Activated CD4-positive, alpha-beta T cell treated with anti-CD3 and anti-CD28 coated beads, Interleukin-2, Interleukin-4, amounts not matched to agents 100 ng/mL and 50 ng/mL, durations not matched to agents 16 hours and 8 hours (primary cell): ENCODE measurements at places on chromosomes 12 and 14.

GRCh38 chr14:52078095-52078531 lies 9.3 kb upstream of the NID2 start:
- no peak for DNase-seq

- DNase-seq: no peak
These were observed 227.7 kb downstream of the BCAT1 start for GRCh38 chr12:24721191-24721590.

GRCh38 chr12:53288322-53288721 lies 7.0 kb upstream of the PFDN5 start:
- no peak for DNase-seq

DNA sequence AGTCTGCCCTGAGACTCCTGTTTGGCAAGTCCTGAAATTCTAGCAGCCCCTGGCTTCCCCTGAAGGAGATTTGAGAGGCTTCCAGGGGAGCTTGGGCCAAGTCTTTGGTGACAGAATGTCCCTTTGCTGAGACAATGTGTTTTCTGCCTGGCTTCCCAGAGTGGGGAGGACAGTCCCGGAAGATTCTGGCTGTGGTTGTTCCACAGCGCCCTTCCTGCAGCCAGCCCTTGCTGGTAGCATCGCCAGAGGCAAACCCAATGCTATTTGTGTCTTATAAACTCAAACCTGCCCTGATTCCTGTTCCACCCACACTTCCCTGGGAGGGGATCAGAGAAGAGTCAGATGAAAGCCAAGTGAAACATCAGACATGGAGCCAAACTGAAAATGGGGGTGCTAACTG lies 56.4 kb upstream of the OAS1 start:
- DNase-seq: no peak

GRCh38 chr12:69994724-69995173 lies 169.7 kb downstream of the MYRFL start:
- DNase-seq: no peak

GRCh38 chr12:32031109-32031508 lies 71.9 kb downstream of the RESF1 start:
- DNase-seq: no peak

- no peak for DNase-seq
These were observed 243.7 kb downstream of the TMEM132D start for GRCh38 chr12:129659961-129660622.

DNA sequence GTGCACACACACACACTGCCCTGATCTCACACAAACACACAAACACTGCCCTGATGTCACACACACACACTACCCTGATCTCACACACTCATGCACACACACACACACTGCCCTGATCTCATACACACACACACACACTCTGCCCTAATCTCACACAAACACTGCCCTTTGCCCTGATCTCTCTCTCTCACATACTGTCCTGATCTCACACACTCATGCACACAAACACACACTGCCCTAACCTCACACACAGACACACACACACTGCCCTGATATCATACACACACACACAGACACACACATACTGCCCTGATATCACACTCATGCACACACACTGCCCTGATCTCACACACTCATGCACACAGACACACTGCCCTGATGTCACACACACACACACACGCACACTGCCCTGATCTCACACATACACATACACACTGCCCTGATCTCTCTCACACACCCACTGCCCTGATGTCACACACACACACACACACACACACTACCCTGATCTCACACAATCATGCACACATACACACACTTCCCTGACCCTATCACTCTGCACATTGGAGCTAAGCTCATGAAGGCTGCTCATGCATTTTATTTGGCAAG lies 97.6 kb upstream of the DIO3 start:
- DNase-seq: no peak

GRCh38 chr14:96917442-96917963 lies 120.3 kb downstream of the VRK1 start:
- no peak for DNase-seq

GRCh38 chr12:53825246-53826081 lies 73.7 kb upstream of the CISTR start:
- DNase-seq: no peak

DNA sequence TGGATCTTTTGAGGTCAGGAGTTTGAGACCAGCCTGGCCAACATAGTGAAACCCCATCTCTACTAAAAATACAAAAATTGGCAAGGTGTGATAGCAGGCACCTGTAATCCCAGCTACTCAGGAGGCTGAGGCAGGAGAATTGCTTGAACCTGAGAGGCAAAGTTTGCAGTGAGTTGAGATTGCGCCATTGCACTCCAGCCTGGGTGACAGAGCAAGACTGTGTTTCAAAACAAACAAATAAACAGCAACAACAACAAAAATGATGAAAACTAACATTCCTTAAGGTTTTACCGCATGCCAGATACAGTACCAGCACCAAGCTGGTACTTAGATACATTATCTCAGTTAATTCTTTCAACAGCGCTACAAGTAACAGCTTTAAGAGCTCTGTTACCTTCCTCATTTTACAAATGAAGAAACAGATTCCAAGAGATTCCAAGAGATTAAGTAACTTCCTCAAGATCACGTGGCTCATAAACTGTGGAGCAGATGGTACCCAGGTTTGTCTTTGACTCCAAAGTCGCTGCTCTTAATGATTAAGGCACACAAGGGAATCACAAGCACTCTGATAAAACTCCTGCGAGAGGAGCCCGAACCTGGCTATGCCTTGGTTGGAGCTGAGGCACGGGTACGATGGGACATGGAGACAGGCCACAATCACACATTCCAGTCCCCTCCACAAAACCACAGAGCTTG lies 17.7 kb upstream of the PLEK2 start:
- no peak for DNase-seq

DNA sequence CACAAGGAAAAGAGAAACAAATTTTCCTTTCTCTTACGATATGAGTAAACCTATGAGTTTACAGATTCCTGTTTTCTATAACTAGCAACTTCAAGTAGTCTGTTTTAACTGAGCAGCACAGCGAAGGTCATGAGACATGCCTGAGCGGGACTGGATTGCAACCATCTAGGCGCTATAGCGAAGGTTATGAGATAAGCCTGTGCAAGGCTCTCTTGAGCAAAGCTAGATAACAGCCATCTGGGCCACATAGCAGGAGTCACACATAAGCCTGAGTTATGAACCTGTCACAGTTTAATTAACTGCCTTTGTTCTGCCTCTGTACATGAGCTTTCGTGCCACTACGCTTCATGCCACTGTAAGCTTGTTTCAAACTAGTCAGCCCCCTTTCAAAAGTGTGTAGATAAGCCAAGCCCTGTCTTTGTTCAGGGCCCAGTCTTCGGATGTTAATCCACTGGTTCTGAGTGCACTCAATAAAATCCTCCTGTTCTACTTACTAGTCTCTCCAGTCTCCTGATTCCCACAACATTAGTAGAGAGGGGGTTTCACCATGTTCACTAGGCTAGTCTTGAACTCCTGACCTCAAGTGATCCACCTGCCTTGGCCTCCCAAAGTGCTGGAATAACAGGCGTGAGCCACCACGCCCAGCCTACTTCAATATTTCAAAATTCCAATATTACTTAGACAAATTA lies 47.1 kb downstream of the SEC23A start:
- no peak for DNase-seq

DNA sequence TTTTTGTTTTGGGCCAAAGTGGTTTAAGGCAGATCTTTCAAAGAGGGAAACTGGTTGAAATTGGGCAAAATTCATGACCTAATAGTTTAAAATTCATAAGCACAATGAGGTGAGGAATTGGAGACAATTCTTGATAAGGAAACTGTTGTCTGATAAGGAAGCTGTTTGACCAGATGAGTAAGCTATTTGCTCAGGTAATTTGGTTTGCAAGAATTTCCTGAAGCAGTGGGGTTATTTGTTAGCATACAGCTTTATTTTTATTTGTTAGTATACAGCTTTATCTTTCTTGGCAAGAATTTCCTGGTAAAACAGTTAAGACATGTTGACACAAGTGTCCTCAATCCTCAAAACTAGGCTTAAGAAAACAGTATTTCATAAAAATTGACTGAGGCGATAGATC lies 559.0 kb downstream of the GALC start:
- DNase-seq: no peak

GRCh38 chr14:97413966-97414717 lies 617.0 kb downstream of the VRK1 start:
- DNase-seq: no peak

DNA sequence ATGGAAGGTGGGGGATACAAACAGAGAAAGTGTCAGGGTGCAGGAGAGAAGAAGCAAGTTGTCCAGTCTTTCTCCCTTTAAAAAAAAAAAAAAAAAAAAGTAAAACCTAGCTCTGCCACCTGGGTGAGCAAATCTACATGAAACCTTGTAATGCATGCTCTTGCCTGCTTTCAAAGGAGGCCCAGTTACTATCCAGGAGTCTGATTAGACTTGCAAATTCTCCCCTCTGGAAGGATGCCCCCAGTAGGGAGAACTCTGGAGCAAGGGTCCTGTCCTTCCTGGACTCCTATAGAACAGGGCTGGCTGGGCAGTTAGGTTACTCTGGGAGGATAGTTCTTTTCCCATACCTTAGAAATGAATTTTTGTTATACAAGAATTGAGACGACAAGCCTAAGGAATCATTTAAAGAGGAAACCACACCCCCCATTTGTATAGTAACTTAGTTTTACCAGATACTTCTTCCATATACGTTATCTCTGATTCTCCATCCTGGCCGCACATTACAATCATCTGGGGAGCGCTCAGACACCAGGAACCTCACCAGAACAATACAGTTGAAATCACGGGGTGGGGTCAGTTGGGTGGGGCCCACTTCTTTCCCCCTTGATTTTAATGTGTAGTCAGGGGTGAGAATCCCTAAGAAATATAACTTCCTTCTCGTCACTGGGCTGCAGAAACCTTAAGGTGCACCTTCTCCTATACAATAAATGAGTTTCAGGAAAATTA lies 30.5 kb downstream of the RAB35 start:
- DNase-seq: no peak

DNA sequence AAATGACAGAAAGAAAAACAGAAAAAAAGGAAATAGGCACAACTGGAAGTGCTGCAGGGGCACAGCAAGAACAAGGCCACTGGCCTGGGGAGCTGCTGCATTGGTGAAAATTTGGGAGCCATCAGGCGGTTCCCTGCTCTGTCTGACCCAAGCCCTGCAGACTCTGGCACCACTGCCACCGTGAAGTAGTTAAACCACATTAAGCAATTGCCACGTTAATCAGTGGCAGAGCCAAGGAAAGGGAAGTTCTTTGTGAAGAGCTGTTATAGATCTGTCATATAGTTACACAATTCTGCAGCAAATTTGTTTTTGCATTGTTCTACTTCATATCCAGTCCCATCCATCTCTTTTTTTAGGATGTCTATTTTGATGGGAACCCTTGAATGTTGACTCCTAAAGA lies 915.3 kb downstream of the FSCB start:
- DNase-seq: no peak

DNA sequence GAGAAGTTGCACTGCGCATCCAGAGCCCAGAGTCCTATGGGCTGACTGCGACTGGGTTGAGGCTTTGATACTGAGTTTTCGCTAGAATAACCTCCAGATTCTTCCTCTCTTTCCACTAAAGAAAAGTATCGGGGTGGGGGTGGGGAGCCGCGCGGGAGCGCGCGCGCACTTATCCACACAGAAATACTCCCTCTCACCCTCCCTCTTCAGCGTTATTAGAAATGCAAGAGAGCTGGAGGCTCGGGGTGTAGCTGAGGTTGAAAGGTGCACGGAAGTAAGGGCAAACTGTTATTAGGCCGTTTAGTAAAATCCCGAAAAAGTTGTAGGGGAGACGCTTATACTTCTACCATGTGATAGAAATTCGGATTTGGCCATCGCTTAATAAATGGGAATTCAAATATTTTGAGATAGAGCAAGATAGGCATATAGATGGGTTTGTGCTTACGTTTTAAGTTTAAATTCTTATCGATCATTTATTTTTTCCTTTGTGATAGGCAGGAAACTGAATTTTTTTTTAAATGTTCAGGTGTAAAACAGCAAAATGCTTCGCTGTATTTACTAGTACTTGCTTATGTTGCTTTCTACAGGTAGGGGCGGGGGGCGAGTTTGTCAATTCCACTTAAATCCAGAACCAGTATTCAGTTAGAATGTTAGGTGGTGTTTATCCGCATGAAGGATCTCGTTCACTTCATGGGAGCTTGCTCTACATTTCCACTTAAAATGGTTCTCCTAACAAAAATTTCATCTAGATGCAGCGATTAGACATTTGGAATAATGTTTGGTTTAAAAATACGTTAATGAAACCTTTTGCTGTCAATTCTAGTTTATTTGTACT lies 1.1 kb downstream of the ARHGAP5 start:
- DNase-seq: no peak

GRCh38 chr12:46379352-46379751 lies 6.8 kb upstream of the SLC38A2 start:
- no peak for DNase-seq

GRCh38 chr12:49946086-49946485 lies 4.5 kb upstream of the AQP2 start:
- no peak for DNase-seq

GRCh38 chr14:62436261-62436660 lies 609.0 kb downstream of the KCNH5 start:
- no peak for DNase-seq

DNA sequence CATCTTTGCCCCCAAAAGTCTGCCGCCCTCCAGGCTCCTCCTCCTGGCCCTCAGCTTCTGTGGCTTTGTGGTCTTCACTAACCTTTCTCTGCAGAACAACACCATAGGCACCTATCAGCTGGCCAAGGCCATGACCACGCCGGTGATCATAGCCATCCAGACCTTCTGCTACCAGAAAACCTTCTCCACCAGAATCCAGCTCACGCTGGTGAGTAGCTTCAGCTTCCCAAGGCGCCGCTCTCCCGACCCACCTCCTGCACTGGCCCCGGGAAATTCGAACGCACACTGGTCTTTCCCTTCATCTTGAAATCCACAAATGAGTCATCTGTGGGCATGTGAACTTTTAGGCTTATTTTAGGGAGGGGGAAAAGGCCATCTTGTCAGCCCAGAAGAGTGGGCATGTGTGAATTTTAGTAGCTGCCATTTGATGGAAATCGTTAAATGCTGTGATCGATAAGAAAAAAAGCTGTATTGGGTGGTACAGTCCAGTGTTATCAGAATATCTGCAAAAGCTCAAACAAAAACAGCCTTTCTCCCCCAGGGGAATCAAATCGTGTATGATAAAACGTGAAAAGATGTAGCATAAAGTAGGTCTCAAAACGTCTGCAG lies 700 bp downstream of the SLC35E3 start:
- DNase-seq: peak; percentile 51

DNA sequence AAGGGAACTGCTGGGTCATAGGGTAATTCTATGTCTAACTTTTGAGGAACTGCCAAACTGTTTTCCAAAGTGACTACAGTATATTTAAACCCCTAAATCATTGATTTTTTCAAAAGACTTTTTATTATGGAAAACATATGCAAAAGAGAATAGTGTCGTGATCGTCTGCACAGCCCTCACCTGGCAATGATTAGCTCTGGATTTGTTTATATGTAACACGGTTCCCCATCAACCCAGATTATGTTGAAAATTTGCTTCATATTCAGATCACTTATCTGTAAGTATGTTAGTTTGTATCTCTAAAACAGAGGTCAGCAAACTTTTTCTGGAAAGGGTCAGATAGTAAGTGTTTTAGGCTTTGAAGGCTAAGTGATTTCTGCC lies 52.7 kb downstream of the CCDC92 start:
- no peak for DNase-seq
